ENCODE measurements at places on chromosomes 13 and 19. TPM values are rescaled to one million over a fixed set of nuclear protein-coding genes. Genes with fewer than 3 reads are reported as not detected.

The WDR87 gene
- total RNA-seq = not detected

The VSTM2B gene
- total RNA-seq = 42.7 TPM

The RFPL4A gene
- not detected for total RNA-seq

The SIGLECL1 gene
- total RNA-seq = not detected

DNA sequence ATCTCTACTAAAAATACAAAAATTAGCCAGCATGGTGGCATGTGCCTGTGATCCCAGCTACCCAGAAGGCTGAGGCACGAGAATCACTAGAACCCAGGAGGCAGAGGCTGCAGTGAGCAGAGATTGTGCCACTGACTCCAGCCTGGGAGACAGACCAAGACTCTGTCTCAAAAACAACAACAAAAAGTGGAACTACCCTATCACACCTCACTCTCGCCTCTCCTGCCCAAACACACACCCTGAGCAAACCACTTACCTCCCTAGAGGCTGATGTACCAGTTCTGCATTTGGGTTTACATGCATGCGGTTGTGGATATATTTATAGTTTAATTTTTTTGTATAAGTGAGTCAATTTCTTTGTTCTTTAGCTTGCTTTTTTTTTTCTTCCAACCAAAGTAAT is 7.7 kb upstream of the PTOV1 start:
- no peak for DNase-seq

GRCh38 chr13:41587490-41587889 is 130.1 kb downstream of the RGCC start:
- no peak for DNase-seq

DNA sequence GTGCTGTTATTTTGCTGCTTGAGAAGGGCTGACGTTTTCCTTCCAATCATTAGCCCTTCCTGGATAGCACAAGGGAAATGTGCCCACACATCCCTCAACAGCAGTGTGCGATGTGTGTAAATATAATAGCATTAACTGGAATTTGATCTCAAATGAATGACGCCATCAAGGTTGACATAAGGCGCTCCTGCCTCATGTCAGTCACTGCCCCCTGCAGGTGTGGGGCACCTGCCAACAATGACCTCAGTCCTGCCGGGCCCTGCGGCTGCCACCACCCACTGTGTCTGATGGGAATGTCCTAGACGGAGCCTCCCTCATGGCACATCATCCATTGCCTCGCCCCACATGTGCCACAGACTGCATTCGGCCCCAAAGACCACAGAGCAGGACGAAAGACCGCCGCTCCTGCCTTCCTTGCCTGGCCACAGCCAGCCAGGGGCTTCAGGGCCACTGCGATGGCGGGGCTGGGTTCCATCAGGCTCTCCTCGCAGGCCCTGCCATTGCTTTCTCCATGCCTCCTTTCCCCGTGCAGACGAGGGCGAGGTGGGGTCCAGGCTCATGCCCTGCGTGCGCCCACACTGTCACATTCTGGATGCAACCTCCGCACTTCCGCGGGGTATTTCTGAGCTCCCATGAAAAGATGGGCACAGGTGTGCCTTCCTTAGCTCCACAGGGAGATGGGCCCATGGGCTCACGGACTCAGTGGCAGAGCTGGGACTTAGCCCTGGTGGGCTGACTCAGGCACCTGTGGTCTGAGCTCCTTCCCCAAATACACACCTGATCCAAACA is 146.7 kb downstream of the SOX1 start:
- DNase-seq = no peak

GRCh38 chr13:109100705-109101304 is 471.4 kb downstream of the MYO16 start:
- no peak for DNase-seq

Measured in dorsolateral prefrontal cortex (tissue), 122 donors.